HEK293T (cell line): ENCODE measurements at places on chromosomes 2 and 18.
A peak's percentile ranks its signal among the peaks of the same experiment; 100 is the strongest.

DNA sequence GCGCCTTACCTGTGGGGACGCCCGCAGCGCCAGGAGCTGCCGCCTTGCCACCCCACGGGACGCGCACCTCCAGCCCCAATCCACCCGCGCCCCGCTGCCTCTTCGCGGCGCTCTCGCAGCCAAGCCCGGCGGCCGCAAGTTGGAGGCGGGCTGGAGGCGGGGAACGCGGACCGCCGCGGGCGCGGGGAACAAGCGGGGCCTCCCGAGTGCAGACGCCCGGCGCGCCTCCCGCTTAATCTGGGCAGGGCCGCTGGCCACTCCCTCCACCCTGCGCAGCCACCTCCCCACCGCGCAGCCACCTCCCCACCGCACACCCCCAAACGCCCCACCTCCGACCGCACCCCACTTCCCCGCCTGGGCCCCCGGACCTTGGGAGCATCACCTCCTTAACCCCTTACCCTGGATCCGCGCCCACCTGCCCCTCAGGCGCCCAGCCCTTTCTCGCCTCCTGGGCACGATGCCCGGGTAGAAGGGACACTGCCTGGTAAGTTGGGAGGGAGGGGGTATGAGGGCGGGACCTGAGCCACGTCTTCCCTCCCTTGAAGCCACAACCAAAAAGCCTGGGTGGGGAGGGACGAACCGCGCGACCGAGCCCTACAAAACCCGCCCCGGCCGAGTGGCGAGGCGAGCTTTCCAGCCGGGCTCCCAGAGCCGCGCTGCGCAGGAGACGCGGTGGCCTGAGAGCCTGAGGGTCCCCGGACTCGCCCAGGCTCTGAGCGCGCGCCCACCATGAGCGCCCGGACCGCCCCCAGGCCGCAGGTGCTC, at the start of the genes COL4A3 and COL4A4:
Gene COL4A3 (plus strand): TSS at position 627 of the 765 bp plus-strand sequence. CDS start 103 bp downstream, at position 730.
Gene COL4A4 (minus strand): TSS at position 208 of the 765 bp plus-strand sequence. CDS start 16,722 bp downstream, outside the sequence.
- DNase-seq, result peak; percentile 52

- no peak for DNase-seq
Observed at GRCh38 chr18:40911041-40911440, 1044.0 kb upstream of the PIK3C3 start.

GRCh38 chr2:88442061-88442460, 10.4 kb downstream of the FOXI3 start:
- DNase-seq, result no peak

DNA sequence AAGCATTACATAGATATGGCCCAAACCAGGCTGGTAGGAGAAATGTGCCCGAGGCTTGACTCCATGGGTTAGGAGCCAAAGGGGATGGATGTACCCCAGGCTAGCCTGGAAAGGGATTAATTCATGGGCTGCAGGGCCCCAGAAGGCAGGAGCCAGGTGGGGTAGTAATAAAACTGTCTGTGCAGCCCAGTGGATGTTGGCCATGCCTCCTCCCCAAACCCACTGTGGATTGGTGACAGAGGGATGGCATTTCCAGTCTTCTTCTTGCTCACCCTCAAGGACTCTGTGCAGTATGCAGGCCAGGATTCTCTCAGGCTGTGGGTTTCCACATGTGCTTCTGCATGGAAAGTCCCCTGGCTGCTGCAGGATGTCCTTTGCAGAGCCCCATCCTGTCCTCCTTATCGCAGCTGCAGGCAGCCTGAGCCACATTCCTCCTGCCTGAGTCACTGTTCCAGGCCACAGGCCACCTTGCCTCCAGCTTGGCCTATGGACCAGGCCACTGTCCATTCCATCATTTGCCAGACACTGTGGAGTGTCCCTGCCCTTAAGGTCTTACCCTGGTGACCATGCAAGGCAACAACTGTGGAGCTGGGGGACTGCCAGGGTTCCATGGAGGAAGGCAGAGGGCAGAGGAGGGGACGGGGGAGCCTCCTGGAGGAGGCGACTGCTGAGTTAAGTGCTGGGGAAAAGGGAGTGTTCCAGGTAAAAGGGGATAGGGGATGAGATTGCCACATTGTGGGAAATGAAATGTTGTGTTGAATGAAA, 38.9 kb downstream of the INO80C start:
- no peak for DNase-seq

DNA sequence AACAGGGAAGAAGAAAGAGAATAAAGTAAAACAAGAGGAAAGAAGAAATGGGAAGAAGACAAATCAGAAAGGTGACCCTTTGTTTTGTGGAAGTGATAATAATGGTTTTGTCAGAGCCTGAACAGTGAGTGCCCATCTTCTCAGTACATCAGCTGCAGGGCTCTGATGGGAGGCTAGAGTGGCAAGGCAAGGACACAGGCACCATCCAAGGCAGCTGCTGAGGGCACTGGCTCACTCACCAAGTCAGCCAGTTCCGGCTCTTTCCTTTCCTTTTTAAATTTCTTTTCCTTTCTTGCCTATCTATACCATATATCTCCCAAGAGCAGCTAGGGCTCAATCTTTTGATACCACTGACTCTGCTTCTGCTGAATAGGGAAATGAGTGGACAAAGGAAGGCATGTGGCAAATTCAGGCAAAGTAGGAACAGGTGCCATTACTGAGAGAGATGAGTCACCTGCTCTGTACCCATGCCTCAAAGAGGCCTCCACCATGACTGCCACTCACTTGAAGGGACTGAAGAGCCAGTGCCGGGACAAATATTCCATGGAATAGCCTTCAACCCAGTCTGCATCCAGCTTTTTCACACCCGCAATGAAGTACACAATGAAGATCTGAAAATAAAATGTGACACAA, 6.2 kb downstream of the GGCX start:
- no peak for DNase-seq

DNA sequence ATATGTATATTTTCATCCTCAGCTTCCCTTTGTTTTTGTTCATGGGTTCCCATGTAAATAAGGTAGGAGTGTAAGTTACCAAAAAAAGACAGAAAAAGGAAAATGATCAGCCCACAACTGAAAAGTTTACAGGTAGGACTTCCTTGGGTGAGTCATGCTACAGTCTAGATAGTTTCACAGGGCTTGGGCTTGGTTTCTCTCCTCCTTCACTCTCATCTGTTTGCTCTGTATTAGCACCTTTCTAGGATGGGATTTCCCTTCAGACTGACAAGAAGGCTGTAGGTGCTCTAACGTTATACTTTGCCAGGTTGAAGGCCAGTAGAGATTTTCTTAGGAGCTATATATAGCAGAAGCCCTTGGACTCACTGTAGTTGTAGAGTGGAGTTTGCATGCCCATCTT, 57.9 kb downstream of the FAM171B start:
- no peak for DNase-seq

- DNase-seq, result no peak
Observed at GRCh38 chr2:103287746-103288145, 525.9 kb downstream of the TMEM182 start.
